Tibial nerve (tissue), 4 donors: ENCODE measurements at places on chromosomes 11 and 22. TPM values are rescaled to one million over a fixed set of nuclear protein-coding genes. Genes with fewer than 3 reads are reported as not detected.

The MS4A15 gene
- total RNA-seq: not detected

The SCGB1A1 gene
- total RNA-seq: not detected

The FAM76B gene
- total RNA-seq: 48.6 TPM

The IRAG1 gene
- total RNA-seq: 8.4 TPM

The KAT5 gene
- 86.1 TPM for total RNA-seq
